ENCODE measurements at places on chromosomes 2 and 18. TPM values are rescaled to one million over a fixed set of nuclear protein-coding genes. Genes with fewer than 3 reads are reported as not detected.

RNU2-63P gene
- 6.8 TPM for total RNA-seq

LYPD6 gene
- 8.2 TPM for total RNA-seq

GKN2 gene
- total RNA-seq = not detected

VAMP5 gene
- total RNA-seq = 1.6 TPM

MEIS1 gene
- total RNA-seq = 9.0 TPM

SP3 gene
- 63.9 TPM for total RNA-seq

CFAP65 gene
- total RNA-seq = not detected

- no peak for DNase-seq
Measured at GRCh38 chr2:128466376-128466775, 147.7 kb upstream of the HS6ST1 start.

DNA sequence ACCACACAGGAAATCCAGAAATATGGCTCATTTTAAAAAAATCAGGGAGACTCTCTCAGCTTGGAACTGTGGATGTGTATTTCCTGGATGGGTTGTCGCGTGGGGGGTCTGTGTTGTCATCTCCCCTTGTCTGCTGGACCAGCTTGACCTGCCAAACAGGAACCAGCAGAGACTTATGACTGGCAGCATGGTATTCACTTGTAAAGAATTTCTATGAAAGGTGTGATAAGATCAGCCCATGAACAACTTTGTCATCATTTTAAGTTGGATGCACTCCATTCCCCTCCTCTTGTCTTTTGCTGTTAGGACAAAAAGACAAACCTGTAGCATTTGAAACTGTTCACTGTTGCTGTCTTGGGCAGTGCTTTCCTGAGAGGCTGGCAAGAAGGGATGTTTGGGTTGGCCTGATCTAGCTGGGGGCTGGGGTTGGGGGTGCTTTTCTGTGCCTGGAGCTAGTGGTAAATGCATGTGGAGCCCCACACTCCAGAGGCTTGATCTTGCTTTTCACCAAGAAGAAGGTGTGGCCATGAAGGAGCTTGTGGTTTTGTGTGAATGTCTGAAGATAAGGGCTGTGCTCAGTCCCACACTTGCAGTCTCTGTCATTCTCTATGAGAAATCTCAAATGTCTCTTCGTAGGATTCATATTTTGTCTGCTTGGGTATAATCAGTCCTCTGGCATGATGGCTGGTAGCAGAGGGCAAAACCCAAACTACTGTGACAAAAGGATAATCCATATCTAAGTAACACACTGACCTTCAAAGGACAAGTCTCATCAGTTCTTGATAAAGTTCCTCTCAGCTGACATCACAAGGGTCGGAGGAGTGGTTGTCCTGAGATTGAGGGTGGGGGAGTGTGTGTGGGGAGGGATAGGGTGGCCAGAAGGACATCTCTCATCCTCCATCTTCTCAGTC is 39.0 kb downstream of the RALB start:
- DNase-seq = peak; percentile 82

DNA sequence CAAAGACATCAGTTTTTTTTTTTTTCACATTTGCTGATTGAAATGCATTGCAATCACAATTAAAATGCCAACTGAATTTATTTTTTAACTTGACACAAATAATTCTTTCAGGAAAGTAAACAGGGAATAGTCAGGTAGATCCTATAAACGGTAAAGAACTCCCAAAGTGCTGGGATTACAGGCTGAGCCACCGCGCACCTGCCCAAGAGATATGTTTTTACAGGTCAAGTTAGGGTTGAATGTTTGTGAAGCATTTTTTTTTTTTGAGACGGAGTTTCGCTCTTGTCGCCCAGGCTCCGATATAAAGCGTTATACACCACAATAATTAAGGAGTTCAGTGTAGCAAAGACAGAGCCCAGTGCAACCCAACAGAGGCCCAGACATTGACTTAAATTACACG is 15.1 kb downstream of the ITM2C start:
- DNase-seq = no peak

GRCh38 chr2:80610108-80610507 is 305.6 kb upstream of the LRRTM1 start:
- no peak for DNase-seq

- DNase-seq = no peak
Measured at GRCh38 chr2:110818767-110819481, 86.6 kb downstream of the ACOXL start.

DNA sequence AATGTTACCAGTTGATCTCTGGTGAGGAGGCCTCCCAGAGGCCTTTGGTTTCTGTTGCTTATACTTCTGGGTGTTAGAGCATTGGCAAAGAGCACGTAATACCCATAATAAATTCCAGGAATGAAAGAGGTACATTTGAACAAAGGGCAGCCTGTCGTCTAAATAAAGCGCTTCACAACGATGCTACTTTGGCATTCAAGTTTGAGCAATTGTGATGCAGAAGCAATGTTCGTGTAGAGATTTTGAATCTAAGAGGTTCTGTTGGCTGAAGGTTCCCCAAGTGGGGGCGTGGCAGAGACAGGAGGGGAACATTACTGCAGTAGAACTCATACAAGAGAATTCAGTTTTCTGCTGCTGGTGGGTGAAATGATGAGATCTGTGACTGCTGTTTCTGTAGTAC is 27.8 kb downstream of the ZNF532 start:
- DNase-seq = no peak

- no peak for DNase-seq
Measured at GRCh38 chr2:227643990-227644551, 22.5 kb upstream of the SCYGR5 start.

DNA sequence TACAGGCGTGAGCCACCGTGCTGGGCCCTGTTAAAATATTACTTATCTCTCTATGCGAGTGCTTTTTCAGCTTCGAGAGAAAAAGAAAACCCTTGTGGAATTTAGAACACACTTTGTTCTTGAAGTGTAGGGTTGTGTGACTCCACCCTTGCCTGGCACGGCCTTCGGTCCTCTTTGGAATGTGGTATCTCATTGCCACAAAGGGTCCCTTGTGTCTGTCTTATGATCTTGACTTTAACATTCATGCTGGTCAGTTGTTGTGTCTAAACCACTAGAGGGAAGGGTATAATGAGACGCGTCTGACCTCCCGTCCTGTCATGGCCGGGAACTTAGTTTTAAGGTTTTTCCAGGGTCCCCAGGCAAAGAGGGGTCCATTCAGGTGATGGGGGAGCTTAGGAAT is 246.4 kb downstream of the VAPA start:
- DNase-seq = no peak

- no peak for DNase-seq
Measured at GRCh38 chr2:24107336-24107735, 15.8 kb downstream of the PFN4 start.

DNA sequence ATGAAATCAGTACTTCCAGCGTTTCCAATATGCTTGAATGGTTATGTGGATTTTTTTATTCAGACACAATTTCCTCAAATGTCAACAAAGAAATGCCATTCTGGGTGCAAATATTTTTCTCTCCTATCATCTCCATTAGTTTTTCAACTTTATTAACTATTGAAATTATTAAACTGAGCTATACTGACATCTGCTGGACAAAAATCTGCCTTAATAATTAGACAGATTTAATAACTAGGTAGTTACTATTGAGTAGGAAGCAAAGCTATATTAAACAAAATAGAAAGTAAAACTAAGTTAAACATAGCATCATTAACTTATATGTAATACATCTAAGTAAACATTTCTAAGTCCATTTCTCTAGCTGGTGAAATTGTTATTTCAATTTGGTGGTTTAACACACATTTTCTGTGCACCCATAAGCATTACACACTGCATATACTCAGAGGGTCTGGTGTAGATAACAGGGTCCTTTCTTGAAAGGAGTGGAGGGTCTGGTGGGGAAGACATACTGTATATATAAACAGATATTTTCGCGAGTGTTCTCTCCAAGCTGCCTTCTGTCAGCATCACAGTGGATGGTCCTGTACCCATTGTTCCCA is 77.0 kb downstream of the LANCL1 start:
- DNase-seq = no peak

- DNase-seq = no peak
Measured at GRCh38 chr2:136844546-136844945, 79.2 kb downstream of the THSD7B start.
